Stimulated activated CD8-positive, alpha-beta memory T cell treated with anti-CD3 and anti-CD28 coated beads, Interleukin-7, amount 100 ng/mL, for 24 hours (primary cell): ENCODE measurements at places on chromosomes 4 and X.

GRCh38 chr4:179750374-179750773, 2308.1 kb upstream of the AGA start:
- DNase-seq, result no peak

DNA sequence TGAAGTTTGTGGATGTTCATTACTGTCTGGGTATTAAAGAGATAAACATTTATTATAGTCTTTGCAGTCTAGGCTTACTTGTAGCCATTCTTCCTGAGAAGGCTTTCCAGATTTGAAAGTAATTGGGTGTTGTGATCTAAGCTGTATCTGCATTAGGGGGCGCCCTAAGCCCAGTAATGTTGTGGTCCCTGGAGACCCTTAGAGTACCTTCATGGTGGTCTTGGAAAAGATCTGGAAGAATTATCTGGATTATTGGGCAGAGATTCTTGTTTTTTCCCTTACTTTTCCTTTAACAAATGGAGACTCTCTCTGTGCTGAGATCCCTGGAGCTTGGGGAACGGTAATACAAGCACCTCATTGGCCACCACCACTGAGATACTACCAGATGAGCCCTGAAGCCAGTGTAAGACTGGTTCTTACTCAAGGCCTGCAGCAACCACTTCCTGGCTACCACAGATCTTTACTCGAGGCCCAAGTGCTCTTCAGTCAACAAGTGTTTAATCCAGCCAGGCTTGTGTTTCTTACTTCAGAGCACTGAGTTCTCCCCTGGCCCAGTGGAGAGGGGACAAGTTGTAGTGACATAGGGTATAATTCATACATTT, 63.1 kb downstream of the RTL3 start:
- DNase-seq, result no peak

DNA sequence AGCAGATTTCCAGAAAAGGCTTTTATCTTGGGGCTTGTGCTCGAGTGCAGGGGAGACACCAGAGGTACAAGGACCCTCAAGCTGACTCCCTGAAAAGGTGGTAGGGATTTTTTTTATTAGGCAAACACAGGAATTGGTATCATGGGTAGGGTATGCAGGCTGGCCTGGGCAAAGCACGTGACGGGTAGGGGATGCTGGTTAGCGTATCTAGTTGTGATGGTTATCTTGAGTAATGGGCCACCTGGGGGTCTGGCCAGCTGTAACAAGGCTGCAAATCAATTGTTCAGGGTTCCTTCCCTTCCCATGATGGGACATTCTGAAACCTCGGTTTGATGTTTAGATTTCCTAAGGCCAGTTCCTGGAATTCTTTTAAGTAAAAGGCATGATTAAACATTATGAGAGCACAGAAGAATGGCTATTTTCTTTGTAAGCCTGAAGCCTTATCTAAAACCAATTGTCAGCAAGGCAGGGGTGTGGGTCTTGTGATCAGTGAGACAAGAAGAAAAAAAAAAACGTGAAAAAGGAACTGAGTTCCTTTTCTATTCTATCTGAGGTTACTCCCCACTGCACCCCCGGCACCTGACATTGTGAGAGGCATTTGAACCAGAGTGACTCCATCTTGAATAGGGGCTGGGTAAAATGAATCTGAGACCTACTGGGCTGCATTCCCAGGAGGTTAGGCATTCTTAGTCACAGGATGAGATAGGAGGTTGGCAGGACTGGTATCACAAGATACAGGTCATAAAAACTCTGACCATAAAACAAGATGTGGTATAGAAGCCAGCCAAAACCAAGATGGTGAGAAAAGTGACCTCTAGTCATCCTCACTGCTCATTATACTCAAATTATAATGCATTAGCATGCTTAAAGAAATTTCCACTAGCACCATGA, 64.2 kb upstream of the S100G start:
- no peak for DNase-seq

DNA sequence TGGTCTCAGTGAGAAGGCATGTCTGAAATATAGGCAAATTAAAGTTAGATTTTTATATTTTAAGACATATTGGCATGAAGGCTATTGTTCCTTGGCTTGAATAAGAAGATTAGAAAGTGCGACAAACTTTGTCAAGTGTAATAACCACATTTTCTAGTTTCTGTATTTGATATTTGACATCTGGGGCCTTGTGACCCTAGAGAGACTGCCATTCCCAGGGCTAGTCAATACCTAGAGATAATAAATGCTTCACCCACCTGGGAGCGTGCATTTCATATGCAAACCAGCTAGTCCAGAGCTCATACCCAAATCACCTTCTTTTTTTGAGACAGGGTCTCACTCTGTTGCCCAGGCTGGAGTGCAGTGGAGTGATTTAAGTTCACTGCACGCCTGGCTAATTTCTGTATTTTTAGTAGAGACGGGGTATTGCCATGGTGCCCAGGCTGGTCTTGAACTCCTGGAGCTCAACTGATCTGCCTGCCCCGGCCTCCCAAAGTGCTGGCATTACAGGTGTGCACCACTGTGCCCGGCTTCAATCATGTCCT, 62.6 kb downstream of the COQ2 start:
- DNase-seq, result no peak

DNA sequence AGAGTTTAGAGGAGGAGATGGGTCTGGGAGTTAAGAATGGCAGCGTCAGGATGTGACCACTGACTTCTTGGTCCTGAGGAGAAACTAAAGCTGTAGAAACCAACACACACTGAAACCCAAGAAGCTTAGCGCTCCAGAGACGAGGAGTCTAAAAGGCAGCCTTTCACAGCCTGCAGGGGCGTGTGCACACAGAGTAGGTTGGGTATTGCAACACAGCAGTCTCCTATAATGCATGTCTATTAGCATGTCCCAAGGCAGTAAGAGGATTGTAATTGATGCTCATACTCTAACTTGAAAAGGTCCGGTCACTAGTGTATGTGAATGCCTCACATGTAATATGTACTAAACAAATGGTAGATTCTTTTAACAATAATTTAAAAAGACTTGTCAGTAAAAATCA, 57.4 kb downstream of the PTTG2 start:
- DNase-seq, result no peak

DNA sequence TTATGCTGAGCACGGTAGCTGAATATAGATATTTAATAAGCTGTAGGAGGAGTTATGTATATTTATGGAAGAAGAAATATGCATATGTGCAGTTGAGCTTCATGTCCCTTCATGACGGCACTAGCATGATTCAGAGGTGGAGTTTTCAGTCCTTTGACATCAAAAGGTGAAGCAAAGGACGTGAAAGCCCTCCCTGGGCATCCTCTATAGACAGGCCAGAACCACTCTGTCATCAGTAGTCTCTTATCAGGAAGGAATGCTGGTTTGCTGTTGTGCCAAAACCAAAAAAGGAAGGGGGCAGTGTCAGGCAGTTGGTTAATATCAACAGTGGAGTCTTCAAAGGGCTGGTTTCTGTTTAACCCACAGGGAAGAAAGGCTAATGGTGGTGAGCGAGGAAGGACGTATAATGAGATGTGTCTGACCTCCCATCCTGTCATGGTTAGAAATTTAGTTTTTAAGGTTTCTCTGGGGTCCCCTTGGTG, 23.5 kb upstream of the IL2 start:
- no peak for DNase-seq

DNA sequence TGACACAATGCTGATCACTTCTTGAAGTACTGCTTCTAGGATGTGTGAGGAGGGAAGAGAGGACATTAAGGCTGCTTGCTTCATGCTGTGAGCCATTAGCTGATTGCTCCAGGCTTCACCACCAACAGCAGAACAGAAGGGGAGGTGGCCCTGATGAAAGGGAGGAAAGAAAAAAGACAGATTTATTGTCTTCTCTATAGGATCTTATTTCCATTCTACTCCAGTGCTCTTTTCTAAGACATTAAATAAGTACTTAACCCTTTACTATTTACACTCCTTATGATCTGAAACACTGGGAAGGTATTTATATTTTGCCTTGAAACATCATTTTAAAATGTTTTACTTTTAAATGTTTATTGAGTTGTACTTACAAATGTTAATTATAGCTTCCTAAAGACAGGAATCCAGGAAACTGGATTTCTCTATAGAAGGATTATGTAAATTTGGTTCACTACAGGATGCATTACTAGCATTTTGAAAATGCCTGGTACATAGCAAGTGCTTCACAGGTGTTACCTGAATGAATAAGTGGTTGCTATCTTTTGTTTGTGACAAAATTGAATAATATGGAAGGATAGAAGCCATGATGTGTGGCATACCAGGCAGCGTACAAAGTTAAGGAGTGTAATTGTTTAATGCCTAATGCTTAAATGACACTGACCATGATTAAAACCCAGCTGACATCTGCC, 680.9 kb upstream of the ATOH1 start:
- no peak for DNase-seq
